Activated CD4-positive, alpha-beta T cell treated with anti-CD3 and anti-CD28 coated beads for 48 hours (primary cell): ENCODE measurements at places on chromosomes 3 and 15.

DNA sequence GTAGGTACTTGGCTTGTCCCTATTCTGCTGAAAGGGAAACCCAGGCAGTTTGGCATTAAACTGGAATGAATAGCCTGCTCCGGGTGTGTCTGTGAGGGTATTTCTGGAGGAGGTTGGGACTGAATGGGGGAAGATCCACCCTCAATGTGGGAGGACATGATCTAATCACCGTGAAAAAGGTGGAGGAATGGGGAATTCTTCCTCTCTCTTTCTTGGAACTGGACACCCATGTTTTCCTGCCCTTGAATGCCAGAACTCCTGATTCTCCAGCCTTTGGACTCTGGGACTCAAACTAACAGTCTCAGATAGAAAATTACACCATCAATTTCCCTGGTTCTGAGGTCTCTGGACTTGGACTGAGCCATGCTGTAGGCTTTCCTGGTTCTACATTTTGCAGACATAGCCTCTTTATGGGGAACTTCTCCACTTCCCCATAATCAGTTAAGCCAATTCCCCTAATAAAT lies 391.7 kb downstream of the EDEM1 start:
- DNase-seq, result no peak

DNA sequence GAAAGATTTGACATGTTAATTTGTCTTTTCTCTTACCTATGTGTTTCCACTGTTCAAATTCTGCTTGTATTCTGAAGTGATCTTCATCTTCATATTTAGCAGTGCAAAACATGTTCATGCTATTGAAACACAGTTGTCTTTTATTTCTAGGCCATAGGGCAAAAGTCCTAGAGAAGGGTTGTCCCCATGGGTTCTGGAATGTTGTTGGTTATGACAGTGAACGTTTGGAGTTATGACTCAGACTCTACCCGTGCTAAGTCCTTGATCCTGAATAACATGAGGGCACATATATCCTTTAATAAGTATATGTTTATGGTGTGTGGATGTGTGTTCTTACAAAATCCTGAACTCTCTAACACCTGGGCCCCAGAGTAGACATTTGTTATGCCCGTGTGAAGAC lies 23.0 kb upstream of the ARPP21 start:
- DNase-seq, result no peak

- DNase-seq, result no peak
Observed at GRCh38 chr3:188270423-188270972, 116.5 kb downstream of the LPP start.

- DNase-seq, result no peak
Observed at GRCh38 chr3:192655628-192656027, 71.7 kb downstream of the FGF12 start.

DNA sequence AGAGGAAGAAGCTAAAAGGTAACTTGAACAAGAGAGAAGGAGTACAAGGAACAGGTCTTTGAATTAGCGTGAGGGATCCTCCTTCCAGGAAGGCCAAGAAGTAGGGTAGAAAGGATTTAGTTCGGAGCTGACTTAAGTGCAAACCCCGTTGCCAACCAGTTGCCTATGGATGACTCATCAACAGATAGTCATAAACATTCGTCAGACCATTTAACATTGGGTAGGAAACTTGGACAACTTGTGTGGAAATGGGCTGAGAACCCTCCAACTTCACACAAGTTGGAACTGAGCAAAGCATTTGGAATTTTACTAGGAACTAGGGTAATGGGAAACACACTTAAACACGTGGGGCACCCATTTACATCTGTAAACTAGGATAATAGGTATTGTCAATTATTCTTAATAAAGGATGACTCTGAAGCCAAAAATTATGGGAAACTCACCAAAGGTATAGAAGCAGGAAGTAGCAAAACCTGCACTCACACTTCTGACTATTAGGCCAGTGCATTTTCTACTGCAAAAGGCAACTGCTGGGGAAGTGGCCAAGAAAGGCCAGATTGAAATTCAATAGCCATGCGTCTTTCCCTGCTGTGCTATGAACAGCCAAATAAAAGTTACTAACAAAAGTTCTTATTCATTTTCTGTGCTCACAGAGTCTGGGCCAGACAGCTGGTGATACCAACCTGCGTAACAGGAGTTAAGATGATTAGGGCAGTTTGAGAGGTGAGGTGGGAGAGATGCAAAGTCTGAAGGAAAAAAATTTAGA lies 174.5 kb upstream of the TMC3 start:
- no peak for DNase-seq

GRCh38 chr3:190366133-190366532 lies 21.8 kb upstream of the CLDN16 start:
- DNase-seq, result no peak

DNA sequence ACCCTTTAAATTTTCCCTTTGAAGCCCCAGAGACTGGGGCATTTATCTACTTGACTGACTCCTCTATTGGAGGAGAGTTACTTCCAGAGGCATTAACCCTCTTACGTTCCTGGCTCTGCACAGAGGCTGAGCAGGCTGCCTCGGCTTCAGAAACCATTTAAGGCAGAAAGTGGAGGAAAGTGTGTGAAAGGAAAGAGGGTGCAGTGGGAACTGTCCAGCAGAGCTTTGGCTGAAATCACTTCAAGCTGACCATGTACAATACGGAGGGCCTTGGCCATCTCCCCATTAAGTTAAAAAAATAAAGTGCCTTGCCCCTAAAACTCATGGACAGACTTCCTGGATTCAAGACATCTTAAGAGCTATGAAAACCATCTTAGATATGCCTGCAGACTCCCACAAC lies 238.7 kb downstream of the SV2B start:
- peak; percentile 18 for DNase-seq

DNA sequence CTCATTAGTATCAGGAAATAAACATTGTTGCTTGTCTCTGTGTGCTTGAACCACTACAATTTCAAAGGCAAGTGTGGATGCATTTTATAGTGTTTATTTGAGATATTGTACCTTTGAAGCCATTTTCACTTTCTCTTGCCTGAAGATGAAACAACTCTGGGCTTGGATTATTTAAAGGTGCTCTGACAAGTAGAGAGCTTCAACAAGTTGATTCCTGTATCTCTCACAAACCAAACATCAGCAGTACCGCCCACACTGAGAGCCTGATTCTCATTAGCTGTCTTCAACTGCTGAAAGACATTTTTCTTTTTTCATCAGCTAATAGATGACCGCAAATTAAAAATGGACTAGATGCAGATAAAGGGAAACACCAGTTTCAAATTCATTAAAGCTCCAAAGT lies 806 bp upstream of the CERS3 start:
- DNase-seq, result no peak

DNA sequence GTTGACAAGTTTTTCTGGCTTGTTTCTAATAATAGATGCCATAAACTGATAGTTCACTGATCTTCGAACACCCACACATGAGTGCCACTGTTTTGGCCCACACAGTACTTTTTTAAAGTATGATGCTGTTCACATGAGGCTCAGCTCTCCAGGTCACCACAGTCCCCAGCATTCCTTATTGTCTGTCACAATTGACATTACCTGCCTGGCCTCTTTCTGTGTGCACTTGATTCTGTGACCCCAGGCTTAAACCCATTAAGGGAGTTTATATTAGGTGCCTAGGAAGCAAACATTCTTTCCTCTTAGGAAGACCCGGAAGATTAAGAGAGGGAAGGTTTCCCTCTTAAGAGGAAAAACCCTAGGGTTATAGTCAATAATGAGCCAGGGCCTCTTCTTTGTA lies 24.2 kb upstream of the LRRFIP2 start:
- DNase-seq, result no peak

GRCh38 chr3:46705022-46705530 lies 3.9 kb downstream of the TMIE start:
- DNase-seq, result peak; percentile 76

DNA sequence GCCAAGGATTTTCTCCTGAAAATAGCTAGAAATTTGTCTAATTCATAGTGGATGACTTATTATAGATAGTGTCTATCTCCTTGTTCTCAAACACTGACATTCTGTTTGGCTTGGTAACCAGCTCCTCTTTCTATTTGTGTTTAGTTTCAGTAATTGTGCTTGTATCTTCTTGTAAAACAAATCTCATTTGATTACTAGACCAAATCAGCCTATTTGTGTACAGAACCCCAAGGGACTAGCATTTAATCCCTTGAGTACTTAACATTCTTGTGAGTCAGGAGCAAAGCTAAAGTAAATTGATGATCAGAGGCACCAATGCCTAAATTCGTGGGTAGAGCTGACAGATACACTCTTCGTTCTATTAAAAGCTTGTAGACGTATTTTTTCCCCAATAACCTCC lies 306.5 kb upstream of the SLITRK3 start:
- DNase-seq, result no peak

GRCh38 chr3:166688665-166689064 lies 691.4 kb downstream of the ZBBX start:
- DNase-seq, result no peak

DNA sequence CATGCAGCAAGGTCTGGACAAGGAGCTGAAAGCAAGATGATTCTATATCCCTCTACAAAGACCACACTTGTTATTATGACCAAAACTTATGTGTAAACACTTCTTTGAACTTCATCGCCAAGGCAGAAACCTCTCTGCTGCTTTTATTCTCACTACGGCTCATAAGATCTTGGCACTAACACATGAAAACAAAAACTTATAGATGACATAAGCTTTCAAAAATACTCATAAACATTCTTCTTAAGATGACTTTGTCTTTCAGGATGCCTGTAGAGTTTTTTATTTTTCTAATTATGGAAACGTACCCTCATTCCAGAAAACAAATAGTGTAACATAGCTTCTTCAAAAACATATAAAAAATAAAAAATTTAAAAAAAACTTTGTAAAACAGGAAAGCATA lies 12.5 kb upstream of the C15orf61 start:
- DNase-seq, result no peak

DNA sequence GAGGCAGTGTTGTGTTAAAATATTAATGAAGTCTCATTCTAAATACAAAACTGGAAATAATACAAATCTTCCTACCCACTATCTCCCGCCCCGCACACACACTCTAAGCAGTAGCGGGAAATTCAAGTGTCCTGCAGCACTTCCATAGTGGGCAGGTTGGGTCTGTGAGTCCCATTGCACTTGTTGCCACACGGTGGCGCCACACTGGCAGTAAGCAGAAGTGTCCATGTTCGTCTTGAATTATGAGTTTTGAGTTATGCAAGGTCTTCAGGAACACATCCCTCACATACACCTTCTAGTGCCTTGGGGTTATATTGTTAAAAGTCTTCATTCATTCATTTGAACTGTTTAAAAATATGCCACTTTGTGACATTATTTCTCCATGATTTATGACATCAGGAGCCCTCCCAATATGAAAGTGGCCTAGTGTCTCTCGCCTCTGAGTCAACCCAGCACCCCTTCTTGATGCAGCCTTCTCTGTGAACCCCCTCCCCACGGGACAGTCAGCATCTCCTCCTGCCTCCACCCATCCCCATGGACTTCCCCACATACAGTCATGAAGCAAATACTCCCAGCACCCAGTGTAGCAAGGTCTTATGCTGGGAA lies 17.6 kb upstream of the CCDC174 start:
- DNase-seq, result peak; percentile 71

DNA sequence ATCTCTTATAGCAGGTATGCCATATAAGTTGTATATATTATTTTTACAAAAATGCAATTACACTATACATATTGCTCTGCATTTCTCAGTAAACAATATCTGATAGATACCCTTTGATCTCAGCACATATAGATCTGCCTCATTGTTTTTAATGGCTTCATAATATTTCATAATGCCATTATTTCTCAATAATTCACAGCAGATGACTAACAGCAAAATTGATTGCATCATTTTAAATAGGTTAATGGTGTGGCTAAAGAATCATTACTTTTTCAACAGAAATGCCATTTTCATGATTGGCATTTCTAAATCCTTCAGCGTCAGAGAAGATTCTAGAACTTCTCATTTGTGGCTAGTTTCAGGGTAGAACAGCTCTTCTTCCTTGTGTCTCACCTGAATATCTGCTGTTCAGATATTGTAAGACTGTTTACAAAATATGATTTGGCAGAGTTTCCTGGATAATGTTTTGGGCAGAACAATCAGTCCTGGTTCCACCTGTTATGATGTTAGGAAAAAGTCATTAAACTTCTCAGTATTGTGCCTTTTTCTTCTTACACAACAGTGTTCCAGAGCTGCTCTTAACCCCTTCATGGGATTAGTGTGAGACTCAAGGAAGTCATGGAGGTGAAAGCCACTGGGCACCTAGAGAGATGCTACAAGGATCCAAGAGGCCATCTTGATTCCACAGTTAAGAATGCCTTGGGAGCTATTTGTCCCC lies 397.6 kb upstream of the THBS1 start:
- no peak for DNase-seq

- DNase-seq, result no peak
Observed at GRCh38 chr3:107110596-107111305, 266.5 kb upstream of the CCDC54 start.

GRCh38 chr3:128547368-128547987 lies 54.5 kb upstream of the GATA2 start:
- no peak for DNase-seq

DNA sequence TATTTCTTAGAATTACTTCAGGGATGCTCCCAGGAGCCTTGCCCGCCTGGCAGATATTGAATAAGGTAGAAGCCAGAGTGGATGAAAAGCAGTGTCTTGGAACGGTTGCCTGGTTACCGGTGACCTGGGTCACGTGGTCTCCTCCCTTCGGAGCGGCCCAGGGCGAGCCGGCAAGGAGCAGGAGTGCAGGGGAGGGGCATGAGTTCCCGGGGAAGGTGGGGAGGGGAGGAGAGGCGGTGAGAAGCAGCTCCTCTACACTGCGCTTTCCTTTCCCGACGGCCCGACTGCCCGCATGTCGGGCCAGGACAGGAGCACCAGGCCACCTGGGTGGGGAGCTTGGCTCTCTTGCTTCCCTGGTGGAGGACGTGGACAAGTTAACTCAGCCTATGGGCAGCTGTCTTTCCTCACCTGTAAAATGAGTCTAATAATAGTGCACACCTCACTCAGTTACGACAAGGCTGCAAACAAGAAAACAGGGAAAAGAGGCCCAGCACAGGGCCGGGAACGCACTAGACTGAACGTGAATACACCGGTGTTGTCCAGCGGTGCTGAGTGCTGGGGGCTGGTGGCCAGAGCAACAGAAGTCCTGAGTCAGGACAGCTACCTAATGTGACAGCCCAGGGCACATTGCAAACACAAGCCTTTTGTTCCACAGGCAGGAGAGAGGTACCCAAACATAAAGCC lies 198.3 kb downstream of the ADAMTS9 start:
- no peak for DNase-seq

- no peak for DNase-seq
Observed at GRCh38 chr3:5757213-5757804, 569.8 kb downstream of the EDEM1 start.

DNA sequence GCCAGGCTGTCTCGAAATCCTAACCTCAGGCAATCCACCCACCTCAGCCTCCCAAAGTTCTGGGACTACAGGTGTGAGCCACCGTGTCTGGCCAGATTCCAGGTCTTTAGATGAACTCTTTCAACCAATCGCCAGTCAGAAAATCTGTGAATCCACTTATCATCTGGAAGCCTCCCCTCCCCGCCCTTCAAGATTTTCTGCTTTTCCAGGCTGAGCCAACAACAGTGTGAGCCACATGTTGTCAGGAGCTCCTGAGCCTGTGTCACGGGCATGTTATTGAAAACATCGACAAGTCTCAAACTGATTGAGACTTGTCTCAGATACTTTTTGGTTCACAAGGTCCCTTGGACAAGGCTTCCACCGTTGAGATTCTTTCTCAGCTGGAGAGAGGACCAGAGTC lies 52.0 kb upstream of the TRPM1 start:
- no peak for DNase-seq

- DNase-seq, result no peak
Observed at GRCh38 chr15:66698971-66699370, 3.1 kb upstream of the SMAD6 start.
